Activated naive CD8-positive, alpha-beta T cell treated with anti-CD3 and anti-CD28 coated beads, Interleukin-2, amount 10 ng/mL, durations not matched to agents 7 days and 5 days (primary cell): ENCODE measurements at places on chromosomes 2 and 18. TPM values are rescaled to one million over a fixed set of nuclear protein-coding genes. Genes with fewer than 3 reads are reported as not detected.

The KATNAL2 gene
- 0.43 TPM for total RNA-seq

- H3K4me1 ChIP-seq, result no peaks in the 10 kb centered on the region
- H3K27ac ChIP-seq, result no peak overlapping the region
- H3K4me3 ChIP-seq, result no peak overlapping the region
- H3K27me3 ChIP-seq, result no peaks in the 10 kb centered on the region
- no peaks in the 10 kb centered on the region for H3K36me3 ChIP-seq
- DNase-seq, result no peak
Measured at GRCh38 chr18:73535189-73535588, 612.4 kb downstream of the FBXO15 start.

DNA sequence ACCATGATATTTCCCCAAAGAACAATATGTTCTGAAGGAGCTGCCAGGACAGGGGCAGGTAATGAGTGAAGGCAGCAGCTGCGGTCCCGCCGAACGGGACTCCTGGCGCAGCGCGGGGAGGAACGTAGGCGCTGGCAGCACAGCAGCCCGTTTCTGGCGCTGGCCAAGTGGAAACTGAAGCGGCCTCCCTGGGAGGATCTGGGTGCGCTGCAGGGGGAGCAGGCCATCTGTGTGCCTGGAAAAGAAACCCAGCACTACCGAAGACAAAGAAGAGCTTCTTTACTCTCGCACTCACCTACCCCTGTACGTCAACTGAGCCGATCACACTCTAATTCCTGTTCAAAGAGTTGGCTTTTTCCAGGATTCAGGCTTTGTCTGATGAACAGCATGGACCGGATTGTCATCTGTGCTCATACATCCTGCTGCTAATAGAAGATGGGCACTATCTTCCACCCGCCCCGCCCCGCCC is 11.8 kb downstream of the G6PC2 start:
- H3K27ac ChIP-seq, result no peak overlapping the region
- peaks cover 11% of the 10 kb centered on the region for H3K4me1 ChIP-seq
- DNase-seq, result no peak
- H3K27me3 ChIP-seq, result peaks cover 38% of the 10 kb centered on the region

DNA sequence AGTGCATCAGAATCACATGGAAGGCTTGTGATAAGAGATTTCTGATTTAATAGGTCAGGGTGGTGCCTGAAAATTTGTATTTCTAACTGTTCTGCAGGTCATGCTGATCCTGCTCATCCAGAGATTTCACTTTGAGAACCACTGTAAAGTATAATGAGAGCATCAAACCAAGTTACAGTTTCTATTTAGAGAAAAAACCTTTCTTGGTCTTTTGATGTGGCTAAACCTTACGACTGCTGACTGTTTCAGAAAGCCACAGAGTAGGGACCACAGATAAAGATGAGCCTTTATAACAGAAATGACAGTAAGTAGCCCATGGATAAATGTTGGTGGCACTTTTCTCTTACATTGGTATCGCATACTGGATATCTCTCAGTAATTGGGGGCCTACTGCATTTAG is 109.4 kb upstream of the FANCL start:
- no peaks in the 10 kb centered on the region for H3K36me3 ChIP-seq
- peaks cover 17% of the 10 kb centered on the region for H3K4me1 ChIP-seq
- H3K27ac ChIP-seq, result no peak overlapping the region
- peaks cover 70% of the 10 kb centered on the region for H3K27me3 ChIP-seq
- H3K4me3 ChIP-seq, result no peak overlapping the region

DNA sequence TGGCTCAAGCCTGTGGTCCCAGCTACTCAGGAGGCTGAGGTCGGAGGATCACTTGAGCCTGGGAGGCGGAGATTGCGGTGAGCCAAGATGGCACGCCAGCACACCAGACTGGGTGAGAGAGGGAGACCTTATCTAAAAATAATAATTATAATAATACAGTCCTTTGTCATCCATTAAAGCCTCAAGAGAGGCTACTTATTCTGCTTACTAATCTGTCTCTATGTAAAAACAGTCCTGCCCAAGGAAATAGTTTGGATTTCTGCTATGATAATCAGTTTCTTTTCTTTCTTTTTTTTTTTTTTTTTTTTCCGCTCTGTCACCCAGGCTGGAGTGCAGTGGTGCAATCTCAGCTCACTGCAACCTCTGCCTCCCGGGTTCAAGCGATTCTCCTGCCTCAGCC is 228.3 kb downstream of the C1D start:
- no peaks in the 10 kb centered on the region for H3K4me1 ChIP-seq
- no peak overlapping the region for H3K27ac ChIP-seq
- H3K27me3 ChIP-seq, result no peaks in the 10 kb centered on the region
- no peak overlapping the region for H3K4me3 ChIP-seq

The C2orf81 gene
- total RNA-seq, result 3.7 TPM

The DOK1 gene
- 37.7 TPM for total RNA-seq

- no peak overlapping the region for H3K4me3 ChIP-seq
- H3K4me1 ChIP-seq, result no peaks in the 10 kb centered on the region
- no peaks in the 10 kb centered on the region for H3K27me3 ChIP-seq
- no peak overlapping the region for H3K27ac ChIP-seq
Measured at GRCh38 chr2:133726973-133727372, 158.7 kb upstream of the NCKAP5 start.

The NOSTRIN gene
- not detected for total RNA-seq

The RMC1 gene
- total RNA-seq, result 55.8 TPM

The GNLY gene
- 27.5 TPM for total RNA-seq
